ENCODE measurements at places on chromosomes 2 and 18.

DNA sequence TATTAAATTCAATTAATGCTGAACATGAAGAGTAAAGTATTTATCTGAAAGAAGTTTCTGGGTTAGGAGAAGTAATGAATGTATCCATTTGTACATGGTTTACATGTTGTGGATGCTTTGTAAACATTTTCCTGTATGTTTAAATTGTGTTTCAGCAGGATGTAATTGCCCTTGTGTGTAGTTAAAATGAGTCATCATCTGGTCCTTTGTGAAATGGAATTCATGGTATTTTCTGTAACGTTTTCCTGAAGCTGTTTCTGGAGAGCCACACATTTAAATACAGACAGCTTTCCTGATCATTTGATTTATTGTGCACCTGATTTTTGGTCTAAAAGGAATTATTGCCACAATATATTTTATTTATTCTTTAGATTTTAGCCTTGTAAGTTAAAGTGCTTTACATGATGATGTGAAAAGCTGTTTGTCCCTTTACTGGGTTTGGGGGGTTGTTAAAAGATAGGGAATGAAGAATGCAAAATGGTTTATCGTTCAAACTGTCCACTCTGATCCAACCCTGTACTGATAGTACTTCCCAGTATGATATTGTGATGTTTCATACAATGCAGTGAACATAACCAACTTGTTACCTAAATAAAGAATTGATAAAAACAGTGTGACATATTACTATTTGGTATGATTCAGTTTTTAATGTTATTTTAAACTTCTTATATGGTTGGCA lies 41.7 kb upstream of the SLC3A1 start:
- DNase-seq: no peak

GRCh38 chr2:217884985-217885384 lies 117.8 kb downstream of the TNS1 start:
- DNase-seq: no peak

DNA sequence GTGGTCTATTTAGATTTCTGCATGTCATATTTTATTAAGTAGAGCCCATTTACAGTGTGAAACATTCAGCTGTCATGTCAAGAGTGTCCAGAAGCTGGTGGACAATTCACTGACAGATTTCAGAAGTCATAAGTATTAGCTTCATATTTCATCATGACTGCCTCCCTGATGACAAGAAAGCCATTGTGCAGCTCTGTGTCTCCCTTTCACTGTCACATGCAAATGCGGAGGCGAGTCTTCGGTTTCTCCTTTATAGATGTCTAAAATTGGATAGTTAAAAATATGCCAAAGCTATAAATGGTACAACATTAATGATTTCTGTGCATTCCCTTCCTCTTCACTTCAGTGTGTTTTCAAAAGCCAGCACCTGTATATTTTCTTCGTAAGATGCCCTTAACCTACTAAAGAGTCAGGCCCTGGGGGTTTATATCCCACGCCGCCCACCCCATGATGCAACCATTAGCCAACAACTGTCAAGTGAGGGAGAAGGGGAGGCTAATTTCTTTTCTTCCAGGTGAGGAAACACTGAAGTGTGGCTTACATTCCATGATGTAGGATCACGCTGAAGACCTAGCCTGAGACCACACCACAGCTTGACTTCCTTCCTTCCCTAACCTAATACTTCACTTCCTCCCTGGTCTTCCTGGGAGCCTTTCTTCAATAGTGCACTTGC lies 99.6 kb upstream of the DDX18 start:
- DNase-seq: no peak

GRCh38 chr18:34592961-34593382 lies 117.1 kb upstream of the DTNA start:
- DNase-seq: no peak

- no peak for DNase-seq
Observed at GRCh38 chr2:102788885-102789260, 27.0 kb downstream of the TMEM182 start.

DNA sequence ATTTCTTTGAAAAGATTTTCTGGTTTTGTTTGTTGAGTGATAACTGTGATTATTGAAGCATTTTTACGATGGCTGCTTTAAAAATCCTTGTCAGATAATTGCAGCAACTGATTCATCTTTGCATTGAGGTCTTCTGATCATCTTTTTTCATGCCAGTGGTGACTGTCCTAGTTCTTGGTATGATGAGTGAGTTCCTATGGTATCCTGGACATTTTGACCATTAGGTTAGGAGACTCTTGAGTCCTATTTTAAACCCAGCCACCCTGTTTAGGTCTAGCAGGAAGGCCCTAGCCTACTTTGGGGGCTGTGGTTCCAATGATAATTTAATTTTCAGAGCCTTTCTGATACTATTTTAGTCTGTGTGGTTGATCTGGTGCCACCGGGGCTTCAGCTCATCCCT lies 72.7 kb upstream of the REV1 start:
- DNase-seq: no peak

DNA sequence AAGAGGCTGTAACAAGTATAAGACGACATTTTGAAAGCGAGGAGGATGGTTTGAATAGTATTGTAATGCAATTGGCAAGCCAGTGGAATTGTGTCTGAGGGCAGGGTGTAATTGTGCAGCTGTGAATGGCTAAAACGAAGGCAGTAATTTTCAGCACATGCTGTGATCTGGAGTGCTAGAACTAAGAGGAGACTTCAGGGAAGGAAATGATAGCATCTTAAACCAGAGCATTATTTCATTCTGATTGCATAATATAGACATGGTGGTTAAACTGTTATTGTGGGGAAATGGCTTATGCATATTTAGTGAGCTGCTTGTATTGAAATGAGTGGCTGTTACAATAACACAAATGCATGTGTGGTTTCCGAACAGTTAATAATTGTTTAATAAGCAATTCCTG lies 36.3 kb downstream of the THSD7B start:
- no peak for DNase-seq

- DNase-seq: no peak
Observed at GRCh38 chr2:27929916-27930486, 39.5 kb downstream of the BABAM2 start.

Measured in CD4-positive, alpha-beta T cell treated with Interleukin-1 beta for 1 hour (primary cell).